ENCODE measurements at places on chromosomes 16 and 17.

- no peaks in the 10 kb centered on the region for H3K27me3 ChIP-seq
- no peaks in the 10 kb centered on the region for H3K36me3 ChIP-seq
- H3K4me1 ChIP-seq: no peaks in the 10 kb centered on the region
- H3K27ac ChIP-seq: no peak overlapping the region
- DNase-seq: no peak
These were observed 56.6 kb downstream of the TMEM186 start for GRCh38 chr16:8740775-8741355.

GRCh38 chr16:89004209-89004831 lies 27.3 kb upstream of the CBFA2T3 start:
- H3K27me3 ChIP-seq: no peaks in the 10 kb centered on the region
- no peak overlapping the region for H3K4me3 ChIP-seq
- H3K27ac ChIP-seq: no peak overlapping the region
- H3K4me1 ChIP-seq: no peaks in the 10 kb centered on the region

DNA sequence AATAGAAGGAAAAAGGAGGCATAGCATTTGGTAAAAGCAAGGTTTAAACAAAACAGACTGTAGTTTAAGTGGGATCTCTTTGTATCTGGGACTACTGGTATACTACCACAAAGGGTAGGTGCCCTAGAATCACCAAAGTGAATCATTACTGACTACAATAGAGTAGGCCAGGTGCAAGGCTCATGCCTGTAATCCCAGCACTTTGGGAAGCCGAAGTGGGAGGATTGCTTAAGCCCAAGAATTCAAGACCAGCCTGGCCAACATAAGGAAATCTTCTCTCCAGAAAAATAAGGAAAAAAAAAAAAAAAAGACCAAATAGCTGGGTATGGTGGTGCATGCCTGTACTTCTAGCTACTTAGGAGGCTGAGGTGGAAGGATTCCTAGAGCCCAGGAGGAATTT lies 60.8 kb upstream of the CORO6 start:
- DNase-seq: no peak
- H3K4me1 ChIP-seq: no peaks in the 10 kb centered on the region
- H3K27ac ChIP-seq: no peak overlapping the region
- H3K27me3 ChIP-seq: no peaks in the 10 kb centered on the region

DNA sequence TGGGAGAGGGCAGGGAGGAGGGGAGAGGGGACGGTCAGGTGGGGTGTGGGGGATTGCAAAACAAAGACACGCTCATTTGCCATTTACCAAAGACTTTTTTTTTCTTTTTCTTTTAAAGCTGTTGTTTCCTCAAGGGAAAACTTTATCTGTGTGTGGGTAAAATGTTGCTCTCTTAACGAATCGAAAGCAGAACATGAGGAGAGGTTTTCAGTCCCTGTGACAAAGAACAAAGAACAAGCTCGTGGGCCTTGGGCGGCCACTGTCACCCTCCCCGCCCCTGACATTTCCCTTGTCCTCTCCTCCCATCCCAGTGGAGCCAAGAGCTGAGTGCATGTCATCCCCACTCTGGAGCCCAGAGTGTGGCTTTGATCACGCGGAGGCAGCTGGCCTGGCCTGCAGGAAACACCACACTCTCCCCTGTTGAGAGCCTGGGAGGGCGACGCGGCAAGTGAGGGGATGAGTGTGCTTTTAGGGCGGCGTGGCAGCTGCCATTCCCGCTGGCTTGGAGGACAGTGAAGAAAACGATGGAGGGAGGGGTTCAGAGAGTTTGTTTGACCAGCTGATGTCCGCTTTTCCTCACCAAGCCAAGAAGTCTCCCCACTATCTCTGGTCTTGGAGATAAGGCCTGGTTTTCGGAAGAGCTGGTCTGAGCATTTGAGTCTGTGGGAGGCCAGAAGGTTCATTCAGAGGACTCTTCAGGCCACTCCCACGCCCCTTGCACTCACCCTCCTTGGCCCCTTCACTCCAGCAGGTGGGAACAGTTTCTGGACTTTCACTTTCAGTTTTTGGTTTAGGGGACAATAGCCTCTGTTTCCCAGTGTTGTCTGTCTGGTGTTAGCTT lies 11.4 kb downstream of the CCR7 start:
- no peak for DNase-seq
- H3K27ac ChIP-seq: peak overlapping the region; percentile 64
- H3K4me3 ChIP-seq: peak overlapping the region; percentile 15
- H3K27me3 ChIP-seq: no peaks in the 10 kb centered on the region
- H3K4me1 ChIP-seq: peaks cover 81% of the 10 kb centered on the region

GRCh38 chr17:10635290-10635689 lies 21.8 kb downstream of the MYH3 start:
- no peak overlapping the region for H3K27ac ChIP-seq
- no peaks in the 10 kb centered on the region for H3K27me3 ChIP-seq
- H3K36me3 ChIP-seq: peaks cover 16% of the 10 kb centered on the region
- H3K4me3 ChIP-seq: no peak overlapping the region
- H3K4me1 ChIP-seq: no peaks in the 10 kb centered on the region
- DNase-seq: no peak

DNA sequence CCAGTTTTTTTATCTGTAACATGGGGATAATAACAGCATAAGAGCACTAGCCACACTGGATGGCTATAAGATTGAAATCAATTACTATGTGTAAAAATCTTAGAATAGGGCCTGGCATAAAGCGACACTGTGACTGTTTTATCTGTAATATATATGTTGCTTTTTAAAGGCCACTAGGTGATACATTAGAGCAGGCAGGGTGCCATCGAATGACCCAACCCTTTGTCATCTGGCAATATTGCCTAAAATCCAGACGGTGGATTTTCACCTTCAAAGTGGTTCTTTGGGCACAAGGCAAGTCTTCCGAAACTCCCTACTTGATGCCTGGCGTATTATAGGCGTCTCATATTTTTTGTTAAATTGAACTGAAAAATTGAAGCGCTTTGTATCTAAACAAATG lies 69.1 kb downstream of the PRKCA start:
- no peak overlapping the region for H3K4me3 ChIP-seq
- H3K4me1 ChIP-seq: peaks cover 12% of the 10 kb centered on the region
- DNase-seq: no peak

GRCh38 chr16:67541391-67542263 lies 13.0 kb downstream of the RIPOR1 start:
- H3K4me3 ChIP-seq: no peak overlapping the region
- no peaks in the 10 kb centered on the region for H3K27me3 ChIP-seq
- no peak for DNase-seq
- no peak overlapping the region for H3K27ac ChIP-seq
- H3K36me3 ChIP-seq: peaks cover 7% of the 10 kb centered on the region
- H3K4me1 ChIP-seq: peaks cover 30% of the 10 kb centered on the region

GRCh38 chr17:37047631-37048104 lies 98.9 kb downstream of the AATF start:
- H3K36me3 ChIP-seq: peaks cover 39% of the 10 kb centered on the region
- no peaks in the 10 kb centered on the region for H3K4me1 ChIP-seq
- no peaks in the 10 kb centered on the region for H3K27me3 ChIP-seq

DNA sequence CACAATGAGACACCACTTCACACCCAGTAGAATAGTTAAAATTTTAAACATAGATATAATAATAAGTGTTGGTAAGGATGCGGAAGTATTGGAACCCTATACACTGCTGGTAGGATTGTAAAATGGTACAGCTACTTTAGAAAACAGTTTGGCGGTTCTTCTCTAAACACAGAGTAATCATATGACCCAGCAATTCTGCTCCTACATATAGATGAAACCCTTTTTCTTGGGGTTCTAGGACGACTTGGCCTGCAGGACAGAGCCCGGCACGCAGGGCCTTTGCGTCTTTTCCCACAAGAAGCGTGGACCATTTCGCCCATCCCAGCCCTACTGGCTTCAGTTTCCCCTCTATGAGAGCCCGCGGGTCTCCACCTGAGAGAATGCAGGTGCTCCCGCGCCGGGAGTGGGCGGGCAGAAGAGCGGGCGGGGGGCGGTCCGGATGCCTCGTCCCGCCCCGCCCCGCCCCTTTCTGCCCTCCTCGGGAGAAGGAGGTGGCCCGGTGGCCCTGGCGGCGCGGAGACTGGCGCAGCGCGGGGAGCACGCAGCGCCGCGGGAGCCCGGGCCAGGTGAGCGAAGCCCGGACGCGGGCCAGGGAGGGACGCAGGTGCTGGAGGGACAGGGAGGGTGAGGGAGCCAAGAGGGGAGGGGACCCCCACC lies at the start of gene SDR42E2:
SDR42E2 (plus strand) TSS at position 508 of the 657 bp plus-strand sequence. CDS start 3,077 bp downstream, outside the sequence.
- no peak within 1 kb of the TSS for H3K27ac ChIP-seq
- H3K4me3 ChIP-seq: no peak within 1 kb of the TSS
- H3K36me3 ChIP-seq: no peaks in the 10 kb centered on the region

DNA sequence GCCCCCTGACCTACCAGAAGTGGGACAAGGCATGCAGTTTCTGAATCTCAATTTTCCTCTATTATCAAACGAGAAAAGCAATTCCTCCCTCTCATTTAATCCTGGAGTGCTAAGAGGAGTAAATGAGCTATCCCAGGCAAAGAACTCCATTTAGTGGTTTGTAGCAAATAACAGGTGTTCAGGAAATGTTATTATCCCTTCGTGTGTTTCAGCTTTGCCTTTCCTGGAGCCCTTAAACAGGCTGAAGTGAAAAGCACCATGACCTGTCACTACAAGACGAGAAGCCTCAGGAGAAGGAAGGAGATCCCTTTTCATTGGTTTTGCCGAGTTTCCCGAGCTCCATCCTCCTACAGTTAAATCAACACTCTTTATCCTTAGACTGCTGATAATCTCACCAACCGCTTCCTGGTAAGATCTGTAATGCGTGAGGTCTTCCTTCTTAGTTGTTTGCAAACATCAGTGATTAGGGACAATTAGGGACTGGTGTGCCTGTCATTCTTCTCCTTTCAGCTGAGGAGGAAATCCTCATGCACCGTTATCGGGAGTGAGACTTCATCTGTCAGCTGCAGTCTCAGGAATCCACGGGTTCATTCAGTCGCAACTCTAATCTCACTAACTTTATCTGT lies 30.8 kb upstream of the MYOCD start:
- no peak for DNase-seq
- no peaks in the 10 kb centered on the region for H3K27me3 ChIP-seq
- no peak overlapping the region for H3K4me3 ChIP-seq

DNA sequence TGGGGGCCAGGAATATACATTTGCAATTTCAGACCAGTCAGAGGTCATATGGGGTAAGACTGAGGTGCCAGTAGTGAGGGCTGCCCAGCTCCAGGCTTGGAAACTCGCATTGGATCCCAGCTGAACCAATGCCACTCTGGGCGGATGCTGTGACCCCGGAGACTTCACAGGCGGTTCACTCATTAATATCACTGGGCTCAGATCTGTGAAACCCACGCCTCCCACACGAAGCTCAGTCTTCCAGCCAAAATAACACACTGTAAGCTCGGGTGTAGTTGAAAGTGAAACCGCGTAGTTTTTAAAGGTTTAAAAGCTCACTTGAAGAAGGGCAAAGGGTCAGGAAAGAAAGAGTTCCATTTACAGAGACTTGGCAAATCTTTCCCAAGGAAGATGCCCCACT lies 254.8 kb downstream of the FOXL1 start:
- no peaks in the 10 kb centered on the region for H3K4me1 ChIP-seq
- no peak overlapping the region for H3K27ac ChIP-seq
- peaks cover 1% of the 10 kb centered on the region for H3K27me3 ChIP-seq
- DNase-seq: no peak

- no peaks in the 10 kb centered on the region for H3K36me3 ChIP-seq
- no peak overlapping the region for H3K4me3 ChIP-seq
- H3K27me3 ChIP-seq: no peaks in the 10 kb centered on the region
- peak overlapping the region; percentile 93 for H3K27ac ChIP-seq
These were observed 29.0 kb downstream of the KDM8 start for GRCh38 chr16:27232061-27232900.

DNA sequence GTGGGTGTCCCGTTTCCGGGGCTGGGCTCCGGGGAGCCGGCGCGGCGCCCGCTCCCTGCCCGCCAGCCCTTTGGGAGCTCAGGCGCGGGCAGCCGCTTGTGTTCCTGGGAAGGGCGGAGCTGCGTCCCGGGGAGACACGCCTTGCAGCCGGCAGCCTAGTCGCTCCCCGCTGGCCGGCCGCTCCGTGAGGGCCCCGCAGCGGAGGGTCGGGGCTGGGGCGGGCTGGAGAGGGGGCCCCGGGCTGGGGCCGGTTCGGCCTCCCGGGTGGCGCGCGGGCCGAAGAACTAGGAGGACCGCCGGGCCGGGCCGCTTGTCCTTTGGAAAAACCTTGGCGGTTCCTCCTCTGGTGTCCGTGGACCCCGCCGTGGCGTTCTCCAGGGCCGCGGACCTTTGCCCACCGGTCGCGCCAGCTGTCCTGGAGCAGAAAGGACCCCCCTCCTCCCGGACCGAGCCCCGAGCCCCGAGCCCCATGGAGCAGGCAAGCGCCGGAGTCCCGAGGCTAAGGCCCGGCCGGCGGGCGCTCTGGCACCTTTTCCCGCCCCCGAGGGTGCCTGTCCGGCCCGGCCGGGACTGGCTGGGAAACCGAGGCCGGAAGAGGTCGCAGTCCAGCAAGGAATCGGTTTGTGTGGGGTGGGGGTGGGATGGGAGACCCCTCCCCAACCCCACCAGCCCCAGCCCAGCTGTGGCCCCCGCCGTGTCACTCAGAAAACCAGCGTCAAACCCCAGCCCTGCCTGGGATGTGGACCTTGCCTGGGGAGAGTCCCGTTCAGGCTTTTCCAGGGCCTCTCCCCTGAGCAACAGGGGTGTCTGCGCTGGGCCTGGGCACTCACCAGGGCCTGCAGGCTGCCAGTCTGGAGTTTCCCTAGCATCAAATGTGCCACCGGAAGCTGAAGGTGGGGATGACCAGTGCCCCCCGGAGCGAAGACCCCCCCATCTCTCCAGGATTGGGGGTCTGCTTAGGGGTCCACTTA lies 6.8 kb upstream of the TBC1D3B start:
- H3K36me3 ChIP-seq: no peaks in the 10 kb centered on the region
- peaks cover 4% of the 10 kb centered on the region for H3K4me1 ChIP-seq
- peaks cover 3% of the 10 kb centered on the region for H3K27me3 ChIP-seq
- DNase-seq: no peak
- no peak overlapping the region for H3K27ac ChIP-seq

DNA sequence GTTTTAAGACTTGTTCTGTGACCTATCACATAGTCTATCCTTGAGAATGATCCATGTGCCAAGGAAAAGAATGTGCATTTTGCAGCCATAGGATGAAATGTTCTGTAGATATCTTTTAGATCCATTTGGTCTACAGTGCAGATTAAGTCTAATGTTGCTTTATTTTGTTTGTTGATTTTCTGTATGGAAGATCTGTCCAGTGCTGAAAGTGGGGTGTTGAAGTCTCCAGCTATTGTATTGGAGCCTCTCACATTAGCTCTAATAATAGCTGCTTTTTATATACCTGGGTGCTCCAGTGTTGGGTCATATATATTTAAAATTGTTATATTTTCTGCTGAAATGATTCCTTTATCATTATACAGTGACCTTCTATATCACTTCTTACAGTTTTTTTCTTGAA lies 155.6 kb upstream of the MON1B start:
- no peaks in the 10 kb centered on the region for H3K36me3 ChIP-seq
- no peak for DNase-seq
- H3K27ac ChIP-seq: no peak overlapping the region
- no peak overlapping the region for H3K4me3 ChIP-seq
- H3K4me1 ChIP-seq: no peaks in the 10 kb centered on the region

- no peaks in the 10 kb centered on the region for H3K4me1 ChIP-seq
- no peaks in the 10 kb centered on the region for H3K27me3 ChIP-seq
- no peak overlapping the region for H3K4me3 ChIP-seq
- DNase-seq: no peak
These were observed 171.5 kb downstream of the IRF8 start for GRCh38 chr16:86070484-86070883.

Data from CD4-positive, CD25-positive, alpha-beta regulatory T cell (primary cell).